ENCODE measurements at places on chromosomes 16 and 17.

GRCh38 chr16:85306793-85307551 is 194.7 kb upstream of the CIBAR2 start:
- DNase-seq = no peak

GRCh38 chr16:2968738-2969544 is at the start of gene PAQR4:
Gene PAQR4, plus strand, starts transcription at chr16:2969348. Its CDS starts 327 bp downstream, at chr16:2969675.
- DNase-seq = peak; percentile 83

GRCh38 chr17:60049936-60050335 is 28.8 kb downstream of the HEATR6 start:
- no peak for DNase-seq

- no peak for DNase-seq
Measured at GRCh38 chr17:21687136-21687953, 5.0 kb upstream of the KCNJ18 start.

DNA sequence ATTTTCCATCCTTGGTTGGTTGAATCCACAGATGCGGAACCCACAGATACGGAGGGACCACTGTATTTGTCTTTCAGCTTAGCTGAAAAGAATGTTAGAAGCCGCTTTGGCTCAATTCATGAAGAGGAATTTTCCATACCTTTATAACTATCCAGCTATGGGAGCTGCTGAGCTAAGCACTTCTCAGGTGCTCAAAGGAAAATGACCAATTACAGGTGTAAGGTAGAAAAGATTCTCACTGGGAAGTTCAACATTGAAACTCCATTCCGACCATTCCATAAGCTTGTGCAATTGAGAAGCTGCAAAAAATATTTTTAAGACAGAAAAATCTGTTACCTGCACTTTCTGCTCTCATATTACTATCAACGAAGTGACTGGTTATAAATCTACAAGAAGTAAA is 2.7 kb downstream of the AHSP start:
- DNase-seq = no peak

- no peak for DNase-seq
Measured at GRCh38 chr17:1002771-1003555, 6.0 kb downstream of the TIMM22 start.

DNA sequence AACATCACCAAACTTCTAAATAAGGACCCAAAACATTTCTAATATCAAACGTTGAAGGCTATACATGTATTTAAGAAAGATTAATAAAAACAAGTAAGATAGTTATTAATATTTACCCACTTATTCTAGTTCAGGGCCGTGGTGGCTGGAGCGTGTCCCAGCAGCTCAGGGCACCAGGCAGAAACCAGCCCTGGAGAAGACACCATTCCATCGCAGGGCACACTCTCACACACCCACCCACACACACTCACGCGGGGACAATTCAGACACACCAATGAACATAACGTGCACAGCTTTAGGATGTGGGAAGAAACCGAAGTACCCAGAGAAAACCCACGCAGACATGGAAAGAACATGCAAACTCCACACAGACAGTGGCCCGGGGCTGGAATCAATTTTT is 13.5 kb downstream of the C17orf67 start:
- no peak for DNase-seq

DNA sequence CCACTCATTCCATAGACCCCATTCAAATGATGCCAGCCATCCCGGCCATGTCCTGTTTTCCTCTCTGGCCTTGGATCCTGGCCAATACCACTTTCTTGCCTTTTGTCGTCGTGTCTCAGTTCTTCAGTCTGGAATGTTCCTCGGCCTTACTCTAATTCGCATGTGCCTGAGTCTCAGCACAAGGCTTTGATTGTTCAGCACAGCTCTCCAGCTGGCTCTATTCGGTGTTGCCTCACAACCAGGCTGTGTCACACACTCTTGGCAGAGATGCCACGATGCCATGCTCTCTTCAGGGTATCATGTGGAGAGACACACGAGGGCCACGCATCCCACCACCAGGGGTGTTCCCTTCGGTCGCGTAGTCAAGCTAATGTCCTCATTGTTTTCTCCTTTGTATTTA is 1.8 kb upstream of the VPS4A start:
- no peak for DNase-seq

- DNase-seq = no peak
Measured at GRCh38 chr16:88400186-88400585, 17.4 kb downstream of the ZNF469 start.
